ENCODE measurements at places on chromosomes 3 and 15.

GRCh38 chr3:146970236-146970635, 365.1 kb upstream of the PLSCR5 start:
- DNase-seq = no peak

GRCh38 chr3:48276911-48277641, 36.2 kb downstream of the ZNF589 start:
- DNase-seq = no peak

GRCh38 chr3:33318710-33319380, 41.6 kb downstream of the FBXL2 start:
- DNase-seq = no peak

DNA sequence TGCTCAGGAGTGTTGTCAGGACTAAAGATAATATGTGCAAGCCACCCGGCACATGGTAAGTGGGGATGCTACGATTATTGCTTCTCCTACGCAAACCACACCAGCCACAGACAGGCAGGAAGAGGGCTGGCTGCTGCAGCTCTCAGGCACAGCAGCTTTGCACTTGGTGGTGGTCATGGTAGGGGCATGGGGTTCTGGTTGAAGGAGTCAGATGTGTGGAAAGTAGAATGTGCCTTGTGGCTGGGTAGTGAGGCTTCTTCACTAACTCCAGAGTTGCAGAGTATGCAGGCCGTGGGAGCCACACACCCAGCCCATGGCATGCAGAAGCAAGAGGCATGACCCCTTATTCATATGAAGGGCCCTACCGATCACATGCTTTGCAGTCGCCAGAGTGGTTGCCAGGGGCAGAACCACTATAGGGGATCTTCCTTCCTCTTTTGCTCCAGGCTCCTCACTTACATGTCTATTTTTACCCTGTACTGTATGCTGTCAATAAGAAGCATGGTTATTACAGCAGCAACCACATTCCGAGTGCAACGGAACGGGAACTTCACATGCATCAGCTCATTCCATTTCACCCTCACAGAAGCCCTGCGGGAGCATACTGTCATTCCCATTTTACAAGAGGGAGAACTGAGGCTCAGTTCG, 59.2 kb upstream of the HERC1 start:
- no peak for DNase-seq

GRCh38 chr3:81531263-81531662, 230.2 kb downstream of the GBE1 start:
- no peak for DNase-seq

- DNase-seq = no peak
Observed at GRCh38 chr3:179695672-179696313, 43.0 kb downstream of the USP13 start.

DNA sequence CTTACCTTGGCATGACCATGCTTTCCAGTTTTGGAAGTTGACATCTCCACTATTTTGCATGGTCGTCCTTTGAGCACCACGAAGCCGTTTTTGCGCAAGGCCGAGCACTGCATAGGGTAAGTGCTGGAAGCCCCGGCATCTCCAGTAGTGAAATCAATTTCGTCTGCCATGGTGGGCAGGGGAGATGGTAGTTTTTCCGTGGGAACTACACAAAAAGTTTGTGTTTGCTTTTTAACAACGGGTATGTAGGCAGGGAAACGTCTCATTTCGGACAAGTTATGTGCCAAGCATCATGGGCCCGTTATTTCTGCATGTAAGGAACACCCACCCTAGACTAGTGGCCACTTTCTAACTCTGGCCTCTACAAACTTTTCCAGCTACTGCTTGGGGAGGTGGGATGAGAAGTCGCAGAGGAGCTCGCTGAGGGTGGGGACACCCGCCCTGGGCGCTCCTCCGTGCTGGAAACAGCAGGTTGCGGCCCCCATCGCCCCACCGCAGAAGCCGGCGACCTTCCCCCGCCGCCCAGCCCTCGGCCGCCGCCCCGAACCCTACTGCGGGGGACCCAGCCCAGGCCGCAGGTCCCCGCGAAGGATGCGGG, 701 bp downstream of the EIF5A2 start:
- no peak for DNase-seq

GRCh38 chr3:136698361-136698760, 53.8 kb downstream of the STAG1 start:
- DNase-seq = no peak

DNA sequence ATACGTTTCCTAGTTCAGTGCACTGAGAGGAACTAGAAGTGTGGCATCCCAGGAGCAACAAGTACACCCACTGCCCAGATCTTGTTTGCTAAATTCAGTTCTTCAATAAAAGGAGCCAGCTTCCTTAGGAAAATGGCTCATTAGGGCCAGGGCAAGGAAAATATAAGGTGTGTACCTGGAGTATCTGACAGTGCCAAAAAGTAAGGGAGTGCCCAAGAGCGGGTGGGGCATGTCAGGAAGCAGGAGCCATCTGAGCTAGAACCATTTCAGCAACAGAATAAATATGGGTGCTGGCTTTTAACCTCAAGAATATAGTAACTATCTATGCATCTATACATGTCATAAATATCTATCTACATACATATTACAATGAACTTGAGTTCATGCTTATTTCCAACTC, 44.1 kb downstream of the SLC41A3 start:
- DNase-seq = no peak

GRCh38 chr15:69244798-69245197, 53.9 kb upstream of the PAQR5 start:
- no peak for DNase-seq

- DNase-seq = no peak
Observed at GRCh38 chr15:38076786-38077185, 142.3 kb downstream of the TMCO5A start.

DNA sequence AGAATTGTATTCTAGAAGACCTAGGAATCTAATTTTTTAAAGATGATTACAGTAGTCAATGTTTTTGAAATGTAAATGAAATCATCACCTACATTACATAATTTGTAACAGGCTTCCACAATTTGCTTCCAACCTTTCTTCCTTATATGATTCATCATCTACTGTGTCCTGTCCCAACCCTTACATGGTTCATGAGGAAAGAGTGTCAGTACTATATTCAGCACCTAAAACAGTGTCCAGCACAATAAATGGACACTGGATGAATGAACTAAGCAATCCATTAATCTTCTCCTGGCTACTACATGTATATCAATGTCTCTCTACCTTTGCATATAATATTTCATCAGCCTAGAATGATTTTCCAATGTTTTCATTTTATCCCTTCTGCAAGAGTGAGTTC, 12.2 kb downstream of the FGF12 start:
- no peak for DNase-seq

GRCh38 chr3:194928831-194929577, 243.3 kb downstream of the FAM43A start:
- DNase-seq = no peak

- DNase-seq = no peak
Observed at GRCh38 chr3:8839607-8840325, 70.4 kb upstream of the OXTR start.

DNA sequence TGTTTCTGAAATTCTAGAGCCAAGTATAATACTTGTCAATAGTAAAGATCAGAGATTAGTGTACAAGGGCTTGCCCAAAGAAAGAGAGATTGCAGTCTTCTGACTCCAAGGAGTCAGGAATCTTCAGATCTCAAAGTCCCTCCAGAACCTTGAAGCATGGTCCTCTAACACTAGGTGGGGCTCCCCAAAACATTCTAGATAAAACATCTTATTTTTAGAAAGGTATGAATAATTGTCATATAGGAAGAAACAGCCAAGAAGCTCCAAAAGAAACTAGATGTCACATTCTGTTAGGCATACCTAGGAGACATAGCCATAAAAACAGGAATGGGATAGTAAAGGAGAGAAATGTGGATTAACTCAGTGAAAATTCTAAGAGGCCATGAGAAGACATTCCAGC, 10.7 kb downstream of the MUC13 start:
- DNase-seq = no peak

DNA sequence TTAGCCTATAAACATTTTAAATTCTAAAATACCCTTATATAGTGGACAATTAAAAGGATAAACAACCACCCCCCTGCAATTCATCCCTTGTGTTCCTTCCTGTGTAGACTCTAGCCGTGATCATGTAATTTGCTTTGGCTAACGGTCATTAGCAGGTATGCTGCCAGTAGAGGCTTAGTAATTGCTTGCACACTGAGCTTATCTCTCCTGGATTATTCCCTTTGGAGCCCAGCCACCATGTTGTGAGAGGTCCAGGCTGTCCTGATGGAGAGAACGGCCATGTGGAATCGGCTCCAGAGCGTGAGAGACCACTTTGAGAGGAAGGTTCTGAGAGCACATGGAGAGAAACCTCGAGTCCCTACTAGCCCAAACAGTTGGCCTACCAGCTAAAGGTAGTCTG, 11.0 kb upstream of the BNC1 start:
- DNase-seq = no peak

- DNase-seq = no peak
Observed at GRCh38 chr3:160065786-160066185, 77.2 kb downstream of the IL12A start.

GRCh38 chr3:43753741-43754715, 63.3 kb downstream of the ABHD5 start:
- no peak for DNase-seq

GRCh38 chr3:111803123-111803593, 55.9 kb upstream of the PHLDB2 start:
- DNase-seq = peak; percentile 41

DNA sequence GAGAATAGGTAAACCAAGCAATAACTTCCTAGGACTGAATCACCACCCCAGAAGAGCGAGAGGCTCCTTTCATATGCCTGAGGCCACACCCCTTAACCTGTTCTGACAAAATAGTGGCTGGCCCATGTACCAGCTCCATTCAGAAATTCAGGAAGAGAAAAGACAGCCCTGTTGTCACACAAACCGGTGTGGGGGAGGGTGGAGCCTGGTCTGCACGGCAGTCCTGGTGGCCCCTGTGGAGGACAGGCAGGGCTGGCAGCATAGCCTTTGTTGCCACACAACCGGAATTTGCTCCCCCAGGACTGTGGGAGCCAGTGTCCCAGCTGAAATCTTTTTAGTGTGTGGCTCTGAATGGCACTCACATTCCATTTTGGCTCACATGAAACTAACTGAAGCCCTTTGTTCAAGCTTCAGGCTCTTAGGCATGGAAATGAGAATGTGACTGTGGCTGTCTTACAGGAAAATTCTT, 23.8 kb downstream of the RLBP1 start:
- no peak for DNase-seq

DNA sequence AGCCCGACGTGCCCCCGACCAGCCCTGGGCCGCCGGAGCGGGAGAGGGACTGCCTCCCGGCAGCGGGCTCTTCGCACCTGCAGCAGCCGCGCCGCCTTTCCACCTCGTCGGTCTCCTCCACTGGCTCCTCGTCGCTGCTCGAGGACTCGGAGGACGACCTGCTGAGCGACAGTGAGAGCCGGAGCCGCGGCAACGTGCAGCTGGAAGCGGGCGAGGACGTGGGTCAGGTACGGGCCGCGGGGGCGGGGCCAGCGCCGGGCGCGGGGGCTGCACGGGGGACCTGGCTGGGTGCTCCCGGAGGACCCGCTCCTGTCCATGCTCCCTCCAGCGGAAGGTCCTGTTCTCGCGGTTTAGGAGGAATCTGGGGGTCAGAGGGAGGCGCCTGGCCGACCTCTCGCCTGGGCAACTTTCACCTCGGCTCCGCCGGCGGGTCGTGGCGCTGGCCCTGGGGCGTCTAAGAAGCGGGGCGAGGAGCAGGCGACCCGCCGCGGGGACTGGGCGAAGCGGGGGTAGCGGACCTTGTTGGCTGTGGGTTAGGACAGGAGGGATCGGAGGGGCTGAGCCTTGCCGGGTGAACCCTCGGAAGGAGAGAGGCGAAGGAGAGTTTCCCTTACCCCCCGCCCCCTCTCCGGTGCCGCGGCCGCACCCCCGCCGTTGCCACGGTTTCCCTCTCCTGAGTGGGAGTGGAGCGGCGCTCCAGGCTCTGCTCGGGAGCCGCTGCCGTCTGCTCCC, 682 bp downstream of the ITPKA start:
- no peak for DNase-seq

GRCh38 chr15:77440378-77440999, 19.8 kb downstream of the HMG20A start:
- DNase-seq = no peak

- DNase-seq = no peak
Observed at GRCh38 chr3:32278714-32279113, 40.2 kb downstream of the CMTM8 start.

- DNase-seq = no peak
Observed at GRCh38 chr3:57150113-57150581, 15.0 kb downstream of the IL17RD start.

DNA sequence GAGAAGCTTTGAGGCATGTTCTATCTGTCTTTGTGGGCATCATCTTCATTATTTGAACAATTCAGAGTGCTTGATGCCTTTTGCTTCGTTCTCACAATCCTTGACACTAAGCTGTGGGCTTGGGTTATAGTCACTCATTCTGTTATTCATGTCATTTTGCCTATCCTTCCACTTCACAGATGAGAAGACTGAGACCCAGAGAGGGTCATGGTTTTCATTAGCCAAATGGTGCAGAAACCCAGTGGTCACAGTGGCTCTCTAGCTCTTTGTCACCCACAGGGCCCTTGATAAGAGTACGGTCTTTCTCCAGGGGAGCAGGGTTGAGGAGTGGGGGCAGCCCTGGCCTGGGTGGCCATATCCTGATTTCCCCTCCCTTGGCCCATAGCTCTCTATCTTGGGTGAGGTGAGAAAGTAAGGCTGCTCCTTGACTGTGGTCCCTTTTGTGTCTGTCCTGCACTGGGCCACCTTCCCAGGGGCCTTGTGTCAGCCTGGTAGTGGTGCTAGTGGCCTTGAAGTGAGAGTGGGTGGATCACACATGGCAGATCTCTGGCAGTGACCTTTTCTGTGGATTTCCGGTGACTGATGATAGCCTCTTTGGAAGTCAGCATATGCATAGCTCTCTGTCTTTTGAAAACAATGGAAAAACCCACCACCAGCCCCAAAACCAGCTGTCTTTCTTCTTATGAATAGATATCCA, 130.1 kb downstream of the IGF1R start:
- DNase-seq = no peak
